ENCODE measurements at places on chromosomes 6 and 20.

DNA sequence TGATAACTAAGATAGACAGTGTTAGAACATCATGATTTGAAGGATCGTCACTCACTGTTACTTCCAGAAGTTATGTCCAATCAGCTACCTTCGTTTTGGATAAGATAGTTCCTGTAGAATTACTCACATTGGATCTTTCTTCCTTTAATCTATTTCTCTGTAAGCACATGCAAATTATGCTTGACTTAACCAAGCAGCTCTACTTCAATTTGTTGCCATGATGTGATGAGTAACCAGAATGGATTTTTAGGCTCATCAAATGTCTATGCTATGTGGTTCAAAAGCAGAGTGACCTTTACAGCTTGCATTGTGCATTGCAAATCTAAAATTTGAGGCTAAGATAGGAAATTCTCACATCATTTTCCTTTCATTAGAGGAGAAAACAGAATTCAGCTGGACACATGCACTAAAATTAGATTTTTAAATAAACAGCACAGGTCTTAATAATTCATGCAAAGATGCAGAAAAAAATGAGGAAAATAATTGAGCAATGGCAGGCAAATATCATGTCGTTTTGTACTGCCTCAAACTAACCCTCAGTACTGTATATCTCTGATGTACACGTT, 76.7 kb upstream of the ZFP64 start:
- DNase-seq = no peak

DNA sequence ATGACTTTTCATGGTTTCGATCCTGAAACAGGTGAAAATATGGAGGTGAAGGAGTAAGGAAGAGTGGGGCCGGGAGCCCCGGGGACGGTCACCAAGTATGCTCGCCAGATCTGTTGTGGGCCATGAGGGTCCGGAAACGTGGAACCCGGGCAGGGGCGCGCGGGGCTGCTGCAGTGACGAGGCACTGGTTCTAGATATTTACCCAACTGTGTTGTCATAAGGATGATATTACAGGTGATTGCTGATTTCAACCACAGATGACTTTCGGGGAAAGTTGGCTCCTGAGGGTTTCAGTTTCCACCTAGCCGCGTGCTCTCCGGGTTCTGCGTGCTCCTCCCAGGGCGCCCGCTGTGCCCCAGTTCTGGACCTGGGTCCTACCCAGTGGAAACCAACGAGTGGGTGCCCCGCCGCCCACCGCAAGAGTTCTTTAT, 12.2 kb downstream of the RAET1G start:
- no peak for DNase-seq

- DNase-seq = no peak
These were observed 272.5 kb downstream of the CLIC5 start for GRCh38 chr6:45743028-45743615.

DNA sequence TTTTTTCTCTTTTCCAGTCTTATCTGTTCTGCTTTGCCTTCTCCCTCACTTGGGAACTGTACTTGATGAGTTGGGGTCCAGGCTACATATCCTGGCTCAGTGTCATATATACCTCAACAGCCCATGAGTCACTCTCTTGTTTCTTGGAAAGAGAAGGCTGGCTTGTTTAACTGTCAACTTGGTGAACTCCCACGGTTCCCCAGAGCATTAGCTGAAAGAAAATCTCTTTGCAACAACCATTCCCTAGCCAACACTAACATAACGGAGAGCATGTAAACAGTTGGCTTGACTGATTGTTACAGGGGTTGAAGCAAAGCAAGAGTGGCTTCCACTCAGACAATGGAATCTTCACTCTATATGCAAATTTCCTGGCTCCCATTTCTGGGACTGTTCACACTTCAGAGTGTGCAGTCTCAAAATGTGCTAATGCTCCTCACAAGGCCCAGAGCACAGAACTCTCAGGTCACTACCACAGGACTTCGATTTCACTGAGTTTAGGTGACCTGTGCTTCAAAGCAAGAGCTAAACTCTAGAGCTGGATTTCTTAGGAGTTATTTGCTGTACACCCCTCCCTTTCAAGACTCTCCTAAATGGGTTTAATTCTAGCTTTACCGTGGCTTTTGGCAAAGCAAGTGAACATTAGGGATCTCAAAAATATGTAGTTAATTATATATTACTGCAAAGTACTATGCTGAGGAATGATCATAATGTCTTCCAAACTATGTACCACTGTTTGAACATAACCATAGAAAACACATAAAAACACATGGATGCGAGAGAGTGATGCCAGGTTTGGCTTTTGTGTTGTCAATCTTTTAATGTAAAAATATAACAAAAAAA, 609.8 kb downstream of the RFPL4B start:
- DNase-seq = no peak

GRCh38 chr6:3176562-3177355, 19.4 kb upstream of the TUBB2A start:
- no peak for DNase-seq

DNA sequence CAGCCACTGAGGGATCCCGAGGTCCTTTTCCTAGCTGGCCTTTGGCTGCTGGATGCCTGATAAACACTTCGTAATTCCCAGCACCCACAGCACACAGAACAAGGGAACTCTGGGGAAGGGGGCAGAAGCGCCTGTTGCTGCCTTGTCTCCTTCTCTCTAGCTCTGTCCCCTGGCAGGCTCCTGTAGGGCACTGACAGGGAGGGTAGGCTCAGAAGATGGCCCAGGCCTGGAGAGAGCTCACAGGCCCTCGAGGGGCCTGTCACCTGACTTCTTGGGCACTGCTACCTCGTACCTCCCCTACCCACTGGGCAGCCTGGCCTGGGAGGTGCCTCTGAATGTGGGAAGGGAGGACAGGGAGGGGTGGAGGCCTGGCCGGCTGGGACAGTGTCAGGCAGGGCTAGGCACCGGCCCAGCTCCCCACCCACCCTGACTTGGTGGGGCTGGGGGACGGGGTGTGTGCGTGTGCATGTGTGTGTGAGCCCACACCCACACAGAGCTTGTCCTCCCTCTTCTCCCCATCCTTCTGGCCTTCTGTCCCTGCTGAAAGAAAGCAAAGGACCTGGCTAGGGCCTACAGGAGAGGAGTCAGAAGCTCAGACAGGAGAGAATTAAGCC, 18.1 kb downstream of the C6orf132 start:
- DNase-seq = no peak

DNA sequence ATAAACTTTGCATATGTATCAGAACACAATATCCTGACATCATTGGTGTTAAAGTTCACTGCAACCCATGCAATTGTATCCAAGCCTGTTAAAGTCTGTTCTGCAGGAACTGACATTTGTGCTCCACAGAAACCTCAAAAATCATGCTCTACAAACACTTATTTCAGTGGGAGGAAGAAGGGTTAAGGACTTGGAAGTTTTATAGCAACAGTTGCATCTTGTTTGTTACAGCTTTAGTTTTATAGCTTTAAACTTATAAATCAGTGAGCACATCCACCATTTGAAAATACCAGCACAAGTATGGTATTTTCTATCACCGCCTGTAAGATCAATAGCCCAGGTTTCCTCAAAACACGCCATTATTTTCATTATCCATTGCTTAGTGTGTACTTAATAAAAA, 884 bp downstream of the ECT2L start:
- no peak for DNase-seq

GRCh38 chr6:51283723-51284355, 465.2 kb downstream of the TFAP2B start:
- no peak for DNase-seq

- DNase-seq = no peak
These were observed 714.6 kb downstream of the CD109 start for GRCh38 chr6:74410630-74411029.

DNA sequence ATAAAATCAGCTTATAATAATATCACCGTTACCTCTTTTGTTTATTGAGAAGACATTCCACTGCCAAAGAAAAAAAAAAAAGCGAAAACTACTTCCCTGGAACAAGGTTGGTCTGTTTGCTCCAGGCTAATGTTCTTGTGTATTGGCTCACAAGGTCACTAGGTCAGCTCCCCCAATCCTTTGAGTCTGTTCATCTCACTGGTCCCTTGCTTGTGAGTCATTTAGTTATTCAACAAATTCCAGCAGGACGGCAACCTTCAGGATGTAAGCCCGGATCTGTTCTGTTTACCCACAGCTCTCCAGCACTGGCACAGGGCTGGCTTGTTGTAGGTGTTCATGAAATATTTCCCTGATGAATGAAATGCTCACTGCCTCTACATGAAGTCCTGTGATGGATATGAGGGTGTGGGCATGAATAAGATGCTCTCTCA, 3.3 kb downstream of the ARHGAP40 start:
- no peak for DNase-seq

GRCh38 chr6:163626073-163626867, 211.8 kb downstream of the QKI start:
- no peak for DNase-seq

DNA sequence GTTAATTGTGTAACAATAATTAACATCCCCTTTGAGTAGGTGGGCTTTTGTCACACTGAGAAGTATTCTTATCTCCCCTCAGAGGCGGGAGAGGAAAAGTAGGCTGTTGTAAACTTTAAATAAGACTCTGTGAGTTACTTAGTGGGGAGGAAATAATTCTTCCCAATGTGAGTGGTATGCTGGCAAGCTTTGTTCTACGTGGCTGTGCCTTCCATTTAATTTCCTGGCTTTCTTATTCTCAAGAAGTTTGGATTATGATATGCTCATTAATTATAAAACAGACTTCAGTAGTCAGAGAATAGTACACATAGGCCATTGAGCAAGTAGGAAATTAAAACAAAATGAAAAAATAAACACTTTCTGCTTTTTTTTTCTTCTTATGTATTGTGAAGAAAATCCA, 19.1 kb downstream of the ADGRB3 start:
- DNase-seq = no peak

GRCh38 chr6:38876475-38876874, 161.4 kb downstream of the DNAH8 start:
- DNase-seq = no peak

- DNase-seq = no peak
These were observed 39.8 kb downstream of the PRDM1 start for GRCh38 chr6:106125925-106126435.

- no peak for DNase-seq
These were observed 25.2 kb downstream of the UCKL1 start for GRCh38 chr20:63930971-63931553.

DNA sequence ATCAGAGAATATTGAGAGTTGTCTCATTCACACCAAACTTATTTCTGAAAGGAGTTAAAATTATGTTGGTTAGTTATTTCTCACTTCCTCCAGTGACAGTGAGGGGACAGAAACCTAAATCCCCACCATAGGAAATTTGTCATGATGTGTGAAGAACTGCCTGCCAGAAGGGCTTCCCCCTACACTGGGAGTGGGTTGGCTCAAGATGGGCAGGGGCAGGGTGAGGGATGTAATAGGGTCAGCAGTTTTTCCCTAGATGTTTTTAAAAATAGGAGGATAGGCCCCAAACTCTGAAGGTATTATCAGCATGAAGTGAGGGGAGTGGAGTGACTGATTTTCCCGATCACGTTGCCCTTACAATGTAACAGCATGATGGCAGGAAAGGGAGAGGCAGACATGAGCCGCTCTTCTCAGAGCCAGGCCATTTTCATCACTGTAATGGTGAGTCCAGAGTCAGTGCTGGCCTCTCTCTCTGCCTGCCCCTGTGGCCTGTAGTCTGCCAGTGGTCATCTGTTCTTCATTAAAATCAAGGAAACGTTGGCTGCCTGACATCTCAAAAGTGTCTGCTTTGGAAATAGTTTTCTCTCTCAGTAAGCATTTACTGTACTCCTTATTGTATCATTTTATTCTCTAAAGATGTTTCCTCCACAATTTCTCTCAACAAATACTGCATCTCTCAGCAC, 59.8 kb upstream of the SYNJ2 start:
- no peak for DNase-seq

DNA sequence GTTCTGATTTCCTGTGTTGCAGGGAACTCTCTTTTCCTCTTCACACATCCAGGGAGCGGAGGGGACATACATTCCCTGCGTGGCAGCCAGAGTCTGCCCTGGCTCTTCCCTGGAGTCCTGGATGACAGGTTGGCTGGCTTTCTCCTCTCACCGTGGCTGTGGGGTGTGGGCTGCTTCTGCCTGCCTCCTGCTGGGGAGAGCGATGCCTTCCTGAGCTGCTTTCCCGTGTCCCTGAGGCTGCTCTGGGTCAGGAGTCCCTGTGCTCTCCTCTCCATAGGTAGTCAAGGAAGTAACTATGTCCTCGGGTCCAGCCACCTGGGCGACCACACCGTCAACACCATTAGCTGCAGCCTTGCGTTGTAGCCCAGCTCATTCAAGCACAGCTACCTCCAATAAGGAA, 451.7 kb downstream of the QKI start:
- DNase-seq = no peak

- no peak for DNase-seq
These were observed 115.1 kb upstream of the FRMD1 start for GRCh38 chr6:168193816-168194721.

GRCh38 chr6:28368522-28368921, 18.8 kb downstream of the ZKSCAN3 start:
- DNase-seq = no peak

- DNase-seq = no peak
These were observed 470.4 kb downstream of the TFAP2B start for GRCh38 chr6:51289041-51289440.

- DNase-seq = no peak
These were observed 8.1 kb downstream of the ZNF311 start for GRCh38 chr6:28996844-28997510.

DNA sequence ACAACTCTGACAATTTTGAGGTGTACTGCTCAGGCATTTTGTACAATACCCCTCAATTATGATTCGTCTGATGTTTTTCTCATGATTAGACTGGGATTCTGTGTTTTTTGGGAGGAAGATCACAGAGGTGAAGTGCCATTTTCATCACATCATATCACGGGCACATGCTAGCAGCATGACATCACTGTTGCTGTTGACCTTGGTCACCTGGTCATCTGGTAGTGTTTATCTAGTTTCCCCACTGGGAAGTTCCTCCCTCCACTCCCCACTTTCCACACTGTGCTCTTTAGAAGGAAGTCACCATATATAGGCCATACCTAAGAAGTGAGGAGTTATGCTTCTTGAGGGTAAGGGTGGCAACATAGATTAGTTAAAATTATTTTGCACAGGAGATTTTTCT, 20.8 kb downstream of the GCM2 start:
- no peak for DNase-seq

- DNase-seq = no peak
These were observed 5.9 kb upstream of the PHF1 start for GRCh38 chr6:33404884-33405283.

- DNase-seq = no peak
These were observed 64.3 kb downstream of the EDN1 start for GRCh38 chr6:12354499-12354898.

GRCh38 chr6:125363039-125363823, 61.5 kb upstream of the HDDC2 start:
- peak; percentile 68 for DNase-seq

DNA sequence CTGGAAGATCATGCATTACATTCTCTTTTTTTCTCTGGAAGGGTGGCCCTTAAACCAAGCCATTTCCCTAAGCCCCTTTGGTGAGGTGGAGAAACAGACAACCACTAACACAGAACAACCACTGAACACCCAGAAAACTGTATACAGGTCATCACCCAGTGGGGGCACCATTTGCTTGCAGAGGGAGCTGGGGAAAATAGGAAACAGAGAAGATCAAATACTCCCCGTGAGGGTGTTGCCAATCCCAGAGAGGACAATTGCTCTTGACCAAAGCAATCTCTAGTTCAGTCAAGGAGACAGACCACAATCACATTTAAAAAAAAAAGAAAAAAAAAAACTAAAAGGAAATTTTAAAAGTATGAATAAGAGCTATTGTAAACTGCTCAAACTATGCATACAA, 865 bp upstream of the DAAM2 start:
- DNase-seq = no peak
